Activated CD4-positive, alpha-beta T cell treated with anti-CD3 and anti-CD28 coated beads, Interleukin-2, amount 10 ng/mL, durations not matched to agents 7 days and 5 days (primary cell): ENCODE measurements at places on chromosomes 2 and 18.

DNA sequence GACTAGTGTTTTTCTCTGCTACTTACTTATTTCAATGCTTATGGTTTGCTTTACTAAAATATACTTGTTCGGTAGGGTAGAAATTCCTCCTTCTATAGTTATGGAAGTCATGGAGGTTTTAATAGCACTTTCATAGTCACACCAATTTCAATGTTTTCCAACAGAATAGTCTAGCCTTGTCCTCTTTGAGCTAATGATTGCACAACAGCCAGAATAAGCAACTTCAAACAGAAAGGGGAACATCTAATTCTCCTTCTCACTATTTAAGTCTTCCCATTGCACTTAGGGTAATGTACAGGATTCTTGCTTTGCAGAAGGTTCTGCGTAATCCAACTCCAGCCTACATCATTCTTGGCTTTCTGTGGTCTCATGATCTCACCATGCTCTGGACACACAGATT, 287.7 kb upstream of the GCFC2 start:
- DNase-seq = no peak

GRCh38 chr18:48950536-48951447, at the start of gene SMAD7:
TSS of gene SMAD7 (minus strand) at chr18:48950965. CDS start at chr18:48950424, 541 bp downstream.
- DNase-seq = no peak

- DNase-seq = no peak
Observed at GRCh38 chr18:8989855-8990254, 112.6 kb upstream of the NDUFV2 start.

DNA sequence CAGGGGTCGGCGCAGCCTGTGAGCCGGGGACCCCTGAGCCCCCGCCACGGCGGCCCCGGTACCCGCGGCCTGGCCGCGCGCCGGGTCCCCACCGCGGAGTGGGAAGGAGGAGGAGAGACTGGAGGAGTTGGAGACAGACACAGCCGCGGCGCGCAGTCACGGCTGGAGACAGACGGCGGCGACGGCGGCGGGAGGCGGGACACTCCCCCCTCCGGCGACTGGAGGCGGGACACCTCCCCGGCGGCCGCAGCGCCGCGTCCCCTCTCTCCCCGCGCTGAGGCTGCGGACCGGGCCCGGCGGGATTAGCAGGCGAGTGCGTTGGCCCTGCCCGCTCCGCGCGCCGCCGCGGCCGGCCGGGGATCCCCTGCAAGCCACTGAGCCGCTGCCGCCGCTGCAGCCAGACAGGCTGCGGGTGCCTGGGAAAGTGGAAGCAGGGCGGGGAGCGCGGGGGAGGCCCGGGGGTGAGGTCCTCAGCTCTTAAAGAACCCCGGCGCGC, 1.0 kb upstream of the LDLRAD4 start:
- DNase-seq = peak; percentile 52

DNA sequence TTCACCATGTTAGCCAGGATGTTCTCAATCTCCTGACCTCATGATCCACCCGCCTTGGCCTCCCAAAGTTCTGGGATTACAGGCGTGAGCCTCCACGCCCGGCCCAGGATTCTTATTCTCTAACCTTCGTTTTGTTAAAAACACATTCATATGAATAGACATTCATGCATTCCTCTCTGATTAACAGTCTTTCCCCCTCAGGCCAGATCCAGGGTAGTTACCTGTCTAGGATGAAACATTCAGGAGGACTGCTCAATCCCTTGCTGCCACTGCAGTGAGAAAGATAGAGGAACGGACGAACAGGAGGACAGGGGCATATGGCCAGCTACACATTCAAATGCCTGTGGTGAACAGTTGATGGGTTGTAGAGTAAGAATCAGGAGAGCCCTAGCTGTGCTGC, 39.6 kb upstream of the EPC2 start:
- DNase-seq = no peak

DNA sequence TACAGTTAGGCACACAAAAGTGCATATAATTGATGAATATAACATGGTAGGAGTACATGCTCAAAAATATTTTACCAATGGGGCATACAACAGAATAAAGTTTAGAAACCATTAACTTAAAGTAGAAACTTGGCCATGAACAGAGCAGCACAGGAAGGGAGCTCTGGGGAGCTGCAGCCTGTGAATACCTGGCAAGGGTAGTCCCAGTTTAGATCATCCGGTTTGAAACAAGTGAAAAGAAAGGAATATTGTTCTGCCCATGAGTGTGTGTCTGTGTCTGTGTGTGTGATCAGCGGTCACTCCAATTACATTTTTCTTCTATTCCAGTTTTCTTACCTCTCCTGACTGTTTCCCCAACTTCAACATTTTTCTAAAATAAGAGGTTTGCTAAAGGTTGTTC, 233.0 kb downstream of the ALK start:
- no peak for DNase-seq

DNA sequence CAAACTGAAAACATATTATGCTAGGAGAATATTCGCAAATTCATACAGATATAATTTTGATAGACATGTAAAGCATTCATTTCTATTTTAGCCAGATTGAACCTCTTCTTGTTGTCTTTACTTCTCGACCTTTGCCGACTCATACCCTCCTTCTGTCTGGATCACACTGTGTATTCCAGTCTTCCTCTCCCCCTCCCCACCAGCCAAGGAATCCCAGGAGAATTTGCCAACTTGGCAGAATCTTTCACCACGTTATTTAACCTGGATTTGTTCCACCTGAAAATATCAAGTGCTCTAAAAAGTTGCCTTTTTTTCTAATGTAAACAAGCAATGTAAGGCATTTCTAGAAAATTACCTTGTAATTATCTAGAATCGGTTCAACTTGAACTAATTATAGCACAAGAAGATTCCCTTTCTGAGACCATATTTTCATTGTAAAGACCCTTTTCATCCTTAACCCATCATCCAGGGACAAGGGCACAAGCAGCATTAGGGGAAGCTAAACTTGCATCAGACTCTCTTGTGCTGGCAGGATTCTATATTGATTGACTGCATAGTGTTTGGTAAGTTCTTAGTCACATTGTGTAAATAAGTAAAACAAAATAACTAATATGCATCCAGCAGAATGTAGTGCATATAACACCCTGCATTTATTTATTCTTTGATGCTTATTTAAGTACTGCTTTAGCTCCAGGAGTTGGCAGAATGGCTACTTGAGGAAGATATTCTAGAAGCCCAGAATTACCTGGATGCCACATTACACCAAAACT, 1328.7 kb upstream of the NXPH2 start:
- DNase-seq = no peak

DNA sequence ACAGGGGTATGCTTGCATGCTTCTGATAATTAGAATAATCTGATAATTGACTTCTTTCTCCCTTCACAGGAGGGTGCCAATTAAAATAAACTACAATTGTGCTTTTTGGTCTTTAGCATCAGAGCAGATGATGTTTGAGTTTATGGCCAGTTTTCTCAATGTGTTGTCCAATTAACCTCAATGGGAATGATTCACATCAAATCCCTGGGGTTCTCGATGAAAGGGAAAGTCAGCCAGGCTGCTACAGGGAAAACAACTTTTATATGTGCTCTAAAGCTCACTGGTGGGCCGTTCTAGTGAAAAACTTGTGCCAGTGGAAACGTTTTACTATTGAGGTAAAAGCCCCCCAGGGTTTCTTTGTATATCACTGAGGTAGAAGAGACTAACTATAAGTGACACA, 887.3 kb upstream of the CRIM1 start:
- no peak for DNase-seq

GRCh38 chr18:57089702-57090101, 57.2 kb upstream of the BOD1L2 start:
- no peak for DNase-seq
